Brain pericyte (primary cell): ENCODE measurements at places on chromosomes 3 and 15.

DNA sequence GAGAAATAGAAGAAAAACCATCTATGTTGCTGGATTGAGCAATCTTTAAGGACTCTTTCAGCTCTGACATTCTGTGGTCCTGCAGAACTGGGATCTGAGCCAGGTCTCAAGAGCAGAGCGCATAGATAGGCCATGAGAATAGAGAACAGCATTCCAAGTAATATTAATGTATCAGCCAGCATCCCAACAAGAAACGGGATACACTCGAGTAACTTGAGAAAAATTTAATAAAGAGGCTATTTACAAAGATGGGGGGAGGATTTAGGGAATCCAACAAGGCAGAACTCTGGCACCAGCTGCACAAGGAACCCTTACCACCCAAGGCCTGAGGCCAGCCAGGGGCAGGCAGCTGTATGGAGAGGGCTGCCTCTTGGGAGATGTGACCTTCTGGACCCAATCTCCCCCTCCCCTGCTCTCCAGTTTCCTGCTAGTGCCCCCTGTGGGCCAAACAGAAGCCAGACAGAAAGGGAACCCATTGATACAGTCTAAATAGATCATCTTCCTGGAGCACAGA lies 8.2 kb downstream of the TMOD2 start:
- peak; percentile 15 for DNase-seq

DNA sequence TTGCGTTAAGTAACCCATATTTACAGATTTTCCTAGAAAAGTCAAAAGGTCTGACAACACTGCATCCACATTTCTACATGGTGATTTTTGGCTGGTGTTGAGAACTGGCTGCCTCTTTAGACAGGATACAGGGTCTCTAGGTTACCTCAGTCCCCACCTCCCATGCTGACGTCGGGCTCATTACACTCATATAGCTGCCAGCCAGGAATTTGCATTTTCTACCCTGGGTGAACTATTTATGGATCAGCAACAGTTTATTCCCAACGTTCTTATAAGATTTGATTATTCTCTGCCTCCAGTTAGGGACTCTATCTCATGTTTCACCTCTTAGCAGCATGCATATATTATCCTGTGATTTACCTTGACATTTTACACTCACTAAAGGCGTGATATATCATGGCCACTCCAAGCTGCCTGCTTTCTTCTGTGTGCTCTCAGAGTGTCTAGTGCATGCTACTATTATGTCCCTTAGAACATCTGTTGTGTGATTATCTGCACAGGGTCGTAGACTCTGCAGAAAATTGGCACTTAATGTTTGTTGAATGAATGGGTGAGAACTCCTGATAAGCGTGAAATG lies 49.0 kb downstream of the CLDN11 start:
- no peak for DNase-seq

- DNase-seq = no peak
Observed at GRCh38 chr3:139465636-139466035, 10.7 kb downstream of the RBP2 start.

- DNase-seq = no peak
Observed at GRCh38 chr3:2656806-2657777, 453.1 kb downstream of the IL5RA start.
